ENCODE measurements at places on chromosomes 4 and X.

DNA sequence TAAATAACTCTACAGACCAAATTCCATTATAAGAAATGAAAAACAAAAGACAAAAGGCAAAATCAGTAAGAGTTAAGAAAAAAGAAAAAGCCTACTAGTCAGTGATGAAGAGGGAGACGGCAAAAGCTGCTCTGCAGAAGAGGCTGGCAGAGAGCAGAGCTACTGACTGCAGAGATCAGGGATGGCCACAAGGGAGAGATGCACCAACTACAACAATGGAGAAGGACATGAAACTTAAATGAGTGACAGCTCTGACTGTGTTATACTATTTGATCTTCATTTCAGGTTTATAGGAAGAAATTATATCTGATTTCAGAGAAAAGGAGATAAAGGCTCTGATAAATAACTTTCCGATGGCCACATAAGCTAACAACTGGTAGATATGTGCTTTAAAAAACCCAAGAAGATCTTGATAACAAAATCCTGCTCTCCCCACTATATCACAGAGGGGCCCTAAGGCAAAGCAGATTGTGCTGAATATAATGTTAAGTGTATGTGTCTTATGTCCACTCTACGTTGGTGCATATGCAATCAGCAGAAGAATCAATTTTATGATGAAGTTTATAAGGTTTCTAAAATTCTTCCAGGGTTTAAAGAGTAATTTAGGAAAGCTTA lies 58.4 kb upstream of the COX18 start:
- DNase-seq, result no peak

DNA sequence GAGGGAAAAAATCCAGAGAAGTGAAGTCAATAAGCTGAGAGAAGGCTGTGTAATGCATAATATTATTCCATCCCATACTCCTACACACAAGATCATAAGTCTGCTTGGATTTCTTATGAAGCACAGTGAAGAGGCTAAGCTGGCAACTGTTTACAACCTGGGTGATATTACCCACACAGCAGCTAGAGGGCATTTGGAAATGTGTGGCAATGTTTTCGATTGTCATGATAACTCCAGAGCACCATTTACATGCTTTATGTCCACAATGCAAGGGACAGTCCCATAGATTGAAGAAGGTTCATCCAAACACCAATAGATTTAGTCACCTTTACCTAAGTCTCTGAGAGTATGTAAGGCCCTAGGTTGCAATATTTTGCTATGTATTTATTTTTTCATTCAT lies 412.2 kb downstream of the PPP3CA start:
- no peak for DNase-seq

GRCh38 chr4:101019941-101020401 lies 327.4 kb downstream of the PPP3CA start:
- no peak for DNase-seq

GRCh38 chr4:46550471-46550870 lies 160.5 kb upstream of the GABRA2 start:
- no peak for DNase-seq

DNA sequence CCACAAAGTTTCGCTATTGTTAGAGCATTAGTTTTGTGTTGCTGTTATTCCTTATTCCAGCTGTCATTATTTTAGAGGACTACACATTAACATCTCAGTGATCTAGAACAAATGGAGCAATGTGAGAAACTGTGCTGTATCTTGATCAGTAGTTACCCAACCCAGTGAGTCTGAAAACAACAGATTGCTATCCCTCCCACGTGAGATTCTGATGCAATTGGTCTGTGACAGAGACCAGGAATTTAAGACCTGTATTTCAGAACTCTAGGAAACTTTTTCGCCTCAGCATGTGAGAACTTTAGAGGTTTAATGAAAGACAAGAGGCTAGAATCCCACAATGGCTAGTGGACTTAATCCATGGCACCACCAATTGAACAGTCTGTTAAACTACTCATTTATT lies 35.7 kb upstream of the CDS1 start:
- DNase-seq, result no peak

All from activated CD4-positive, alpha-beta T cell treated with anti-CD3 and anti-CD28 coated beads, Interleukin-2, amount 50 U/mL, for 24 hours (primary cell).